ENCODE measurements at places on chromosomes 12 and 14.

DNA sequence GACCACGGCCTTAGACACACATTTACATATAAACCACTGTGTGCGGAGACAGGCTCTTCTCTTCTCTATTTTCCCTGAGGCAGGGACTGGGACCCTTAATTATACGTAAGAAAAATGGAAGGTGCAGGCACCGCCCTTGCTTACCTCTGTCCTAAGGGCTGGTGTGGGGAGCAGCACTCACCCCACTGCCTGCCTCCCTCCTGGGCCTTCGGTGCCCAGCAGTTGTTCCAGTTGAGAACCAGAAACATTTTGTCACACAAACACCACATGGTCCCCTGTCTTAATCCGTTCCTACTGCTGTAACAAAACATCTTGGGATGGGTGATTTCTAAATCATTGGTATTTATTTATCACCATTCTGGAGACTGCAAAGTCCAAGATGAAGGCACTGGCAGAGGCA, 192.7 kb upstream of the DIO3 start:
- DNase-seq = no peak

GRCh38 chr12:32052212-32052713, 54.4 kb upstream of the BICD1 start:
- no peak for DNase-seq

DNA sequence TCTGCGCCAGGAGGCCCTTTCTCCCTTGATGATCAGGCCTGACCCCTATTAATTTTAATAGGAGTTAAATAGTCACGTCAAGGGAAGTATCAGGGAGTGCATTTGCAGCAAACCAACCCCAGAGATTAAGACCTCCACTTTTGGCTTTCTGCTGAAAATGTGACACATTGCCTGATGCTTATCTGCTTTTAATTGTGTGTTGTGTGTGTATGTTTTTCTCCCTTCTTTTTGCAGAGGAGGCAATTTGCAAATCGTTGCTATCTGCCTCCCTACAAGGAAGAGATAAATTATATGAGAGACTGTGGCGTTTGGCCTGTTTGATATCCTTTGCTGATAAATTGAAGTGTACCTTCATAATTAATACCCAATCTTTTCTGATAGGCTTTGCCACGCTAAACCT, 822.9 kb downstream of the VRK1 start:
- DNase-seq = no peak

GRCh38 chr12:54162741-54163140, 26.0 kb downstream of the SMUG1 start:
- no peak for DNase-seq

DNA sequence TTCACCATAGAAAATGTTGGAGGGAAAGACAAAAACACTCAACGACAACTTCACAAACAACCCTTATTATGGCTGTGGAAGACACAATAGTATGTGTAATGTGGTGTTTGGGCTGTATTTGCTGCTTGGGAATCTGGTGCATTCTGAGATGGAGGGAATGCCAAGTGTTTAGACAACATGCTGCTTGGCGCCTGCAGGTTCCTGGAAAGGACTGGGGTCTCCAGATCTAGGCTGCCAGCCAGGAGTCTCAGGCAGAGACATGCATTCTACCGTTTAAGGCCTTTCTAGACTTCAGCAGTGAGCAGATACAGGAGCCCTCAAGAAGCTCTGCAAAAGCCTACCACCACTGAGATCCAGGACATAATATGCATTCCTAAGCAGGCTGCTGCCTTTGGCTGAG, 418.7 kb downstream of the NRXN3 start:
- DNase-seq = no peak

All from bronchial epithelial cell (primary cell).